Activated T-helper 1 cell treated with anti-CD3 and anti-CD28 coated beads, Interleukin-2, amount 50 U/mL, for 16 hours (primary cell): ENCODE measurements at places on chromosomes 12 and 14.

DNA sequence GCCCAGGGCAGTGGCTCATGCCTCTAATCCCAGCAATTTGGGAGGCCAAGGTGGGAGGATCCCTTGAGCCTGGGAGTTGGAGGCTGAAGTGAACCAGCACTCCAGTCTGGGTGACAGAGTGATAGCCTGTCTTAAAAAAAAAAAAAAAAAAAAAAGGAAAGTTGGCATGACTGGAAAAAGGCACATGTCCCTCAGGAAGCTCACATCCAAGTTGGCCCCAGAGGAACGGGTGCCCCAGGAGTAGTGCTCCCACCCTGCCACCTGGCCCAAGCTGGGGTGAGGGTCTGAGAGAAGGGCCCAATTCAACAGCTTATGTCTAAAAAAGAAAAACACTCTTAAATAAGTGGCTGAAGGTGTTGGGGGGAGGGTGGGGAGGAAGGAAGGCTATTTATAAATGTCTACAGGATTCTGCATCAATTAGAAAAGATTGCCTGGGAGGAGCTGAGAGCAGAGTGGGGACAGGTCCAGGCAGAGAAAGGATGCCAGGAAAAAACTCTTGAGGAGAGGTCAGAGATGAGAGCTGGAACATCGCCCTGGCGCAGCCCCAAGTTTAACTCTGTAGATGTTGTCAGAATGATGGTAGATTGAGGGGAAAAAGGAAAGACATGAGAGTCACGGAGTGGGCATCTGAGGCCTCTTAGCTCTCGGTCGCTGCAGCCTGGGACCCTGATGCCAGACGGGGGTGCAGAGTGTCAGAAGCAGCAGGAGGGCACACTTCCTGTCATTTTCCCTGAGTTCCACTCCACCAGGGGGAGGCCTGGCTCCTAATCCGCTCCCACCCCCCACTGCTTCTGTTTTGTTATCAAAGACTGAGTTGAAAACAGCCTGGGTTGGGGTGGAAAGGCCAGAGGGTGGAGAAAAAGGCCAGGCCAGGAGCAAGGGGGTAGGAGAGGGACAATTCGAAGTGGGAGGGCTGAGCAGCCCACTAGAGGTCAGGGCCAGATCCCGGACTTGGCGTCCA, 7.3 kb downstream of the SPRYD3 start:
- DNase-seq: no peak

DNA sequence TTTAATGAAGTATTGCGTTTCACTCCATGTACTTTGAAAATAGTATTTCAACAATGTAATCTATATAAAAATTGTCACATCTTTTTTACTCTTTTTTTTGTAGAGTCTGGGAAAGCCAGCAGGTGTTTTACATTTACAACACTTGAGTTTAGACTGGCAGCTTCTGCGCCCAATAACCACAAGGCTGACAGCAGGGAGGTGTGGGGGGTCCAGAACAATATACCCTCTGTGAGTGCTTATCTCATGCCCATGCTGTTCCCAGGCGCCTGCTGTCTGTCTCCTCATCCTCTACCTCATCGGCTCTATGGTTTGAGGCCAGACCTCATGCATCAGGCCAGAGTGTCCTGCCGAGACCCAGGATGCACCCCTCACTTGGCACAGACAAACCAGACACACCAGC, 24.9 kb downstream of the FBRSL1 start:
- no peak for DNase-seq

DNA sequence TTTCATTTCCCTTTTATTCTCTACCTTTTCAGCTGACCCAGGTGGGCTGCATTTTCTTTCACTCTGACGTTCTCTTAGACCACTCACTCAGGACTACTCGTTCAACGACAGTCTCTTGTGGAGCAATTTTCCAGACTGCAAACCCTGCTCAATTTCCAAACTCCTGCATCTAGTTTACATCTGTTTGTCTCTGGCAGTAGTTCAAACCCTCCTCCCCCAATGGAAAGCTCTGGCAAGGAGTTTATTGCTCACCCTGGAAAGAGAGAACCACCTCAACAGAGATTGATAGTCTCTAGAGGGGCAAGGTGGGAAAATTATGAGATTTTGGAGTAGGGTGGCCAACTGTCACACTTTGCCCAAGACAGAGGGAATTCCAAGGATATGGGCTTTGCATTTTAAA, 130.2 kb downstream of the TSHR start:
- DNase-seq: no peak

- DNase-seq: no peak
Measured at GRCh38 chr14:63418020-63418419, 99.3 kb upstream of the GPHB5 start.

DNA sequence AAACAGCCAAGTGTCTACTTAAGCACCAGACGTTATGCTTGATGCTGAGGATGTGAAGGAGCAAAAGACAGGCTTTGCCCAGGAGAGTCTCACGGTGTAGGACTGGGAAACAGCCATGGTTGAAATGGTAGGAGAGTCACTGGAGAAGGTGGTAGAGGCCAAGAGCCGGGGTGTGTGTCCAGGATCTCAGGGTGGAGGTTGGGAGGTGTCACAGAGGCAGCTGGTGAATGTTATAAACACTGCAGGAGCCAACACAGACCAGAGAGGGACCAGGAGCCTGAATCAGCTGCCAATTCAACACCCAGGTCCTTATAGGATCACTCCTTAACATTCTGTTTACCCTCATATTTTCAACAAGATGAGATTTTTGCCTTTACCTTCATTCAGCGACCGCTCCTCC, 7.5 kb downstream of the NID2 start:
- no peak for DNase-seq

- peak; percentile 79 for DNase-seq
Measured at GRCh38 chr12:46382964-46383653, 10.5 kb upstream of the SLC38A2 start.

GRCh38 chr14:103710771-103711377, 4.4 kb downstream of the XRCC3 start:
- DNase-seq: no peak

- no peak for DNase-seq
Measured at GRCh38 chr12:45425426-45425825, 209.5 kb downstream of the ANO6 start.

GRCh38 chr12:116933091-116933490, 22.3 kb downstream of the FBXW8 start:
- no peak for DNase-seq

DNA sequence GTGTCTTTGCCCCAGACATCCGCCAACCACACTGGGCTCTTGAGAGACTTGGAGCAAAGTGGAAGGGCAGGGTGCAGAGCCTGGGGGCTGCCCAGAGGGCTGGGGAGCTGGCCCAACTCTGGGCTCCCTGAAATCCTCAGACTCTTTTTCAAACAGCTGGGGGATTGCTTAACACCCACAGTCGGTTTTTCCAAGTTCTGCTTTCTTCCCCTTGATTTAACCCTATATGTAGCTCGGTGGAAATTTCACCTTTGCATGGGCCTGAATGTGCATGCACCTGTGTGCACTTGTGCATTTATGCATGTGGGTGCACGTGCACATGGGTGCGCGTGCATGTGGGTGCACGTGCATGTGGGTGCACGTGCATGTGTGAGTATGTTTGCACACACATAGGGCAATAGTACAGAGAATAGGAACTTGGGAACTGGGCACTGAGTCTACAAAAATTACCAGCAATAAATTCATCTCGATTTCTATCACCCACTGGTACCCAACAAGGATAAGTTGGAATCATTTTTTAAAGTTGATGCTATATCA, 52.3 kb upstream of the RFLNA start:
- no peak for DNase-seq

- DNase-seq: no peak
Measured at GRCh38 chr14:49920935-49921334, 28.1 kb downstream of the ARF6 start.
